ENCODE measurements at places on chromosomes 4 and X. TPM values are rescaled to one million over a fixed set of nuclear protein-coding genes. Genes with fewer than 3 reads are reported as not detected.

DNA sequence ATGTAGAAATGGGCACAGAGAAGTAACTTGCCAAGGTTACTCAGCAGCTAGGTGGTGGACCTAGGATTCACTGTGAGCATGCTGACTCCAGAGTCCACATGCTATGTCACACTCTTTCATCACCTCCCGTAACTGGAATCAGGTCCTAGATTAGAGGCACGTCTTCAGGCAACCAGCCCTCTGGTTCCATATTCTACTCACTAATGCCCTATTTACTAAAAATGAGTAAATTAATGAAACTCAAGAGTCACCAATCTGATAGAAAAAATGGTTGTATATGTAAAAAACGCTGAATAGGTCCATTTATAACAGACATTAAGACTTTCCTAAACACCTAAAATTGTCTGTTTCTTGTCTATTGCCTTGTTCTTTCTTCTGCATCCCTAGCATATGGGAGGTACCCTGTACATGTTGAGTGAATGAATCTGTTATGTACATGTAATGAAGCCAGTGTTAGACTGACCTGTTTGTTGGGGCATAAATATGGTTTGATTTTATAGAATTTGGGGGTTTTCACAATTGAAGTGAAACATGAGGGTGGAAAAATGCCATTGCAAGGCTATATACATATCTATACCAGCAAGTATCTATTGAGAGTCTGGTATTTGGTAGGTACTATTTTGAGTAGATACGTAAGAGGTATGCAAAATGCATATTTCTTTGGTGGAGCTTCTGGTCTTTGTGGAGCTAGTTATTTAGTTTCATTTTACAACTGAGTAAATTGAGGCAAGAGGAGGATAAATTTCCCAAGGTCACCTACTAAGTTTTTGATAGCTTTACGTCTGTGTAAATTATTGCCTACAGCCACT, 7.5 kb upstream of the RUFY3 start:
- H3K27me3 ChIP-seq, result no peaks in the 10 kb centered on the region
- no peaks in the 10 kb centered on the region for H3K4me1 ChIP-seq
- H3K27ac ChIP-seq, result peak overlapping the region; percentile 46
- H3K4me3 ChIP-seq, result no peak overlapping the region

DNA sequence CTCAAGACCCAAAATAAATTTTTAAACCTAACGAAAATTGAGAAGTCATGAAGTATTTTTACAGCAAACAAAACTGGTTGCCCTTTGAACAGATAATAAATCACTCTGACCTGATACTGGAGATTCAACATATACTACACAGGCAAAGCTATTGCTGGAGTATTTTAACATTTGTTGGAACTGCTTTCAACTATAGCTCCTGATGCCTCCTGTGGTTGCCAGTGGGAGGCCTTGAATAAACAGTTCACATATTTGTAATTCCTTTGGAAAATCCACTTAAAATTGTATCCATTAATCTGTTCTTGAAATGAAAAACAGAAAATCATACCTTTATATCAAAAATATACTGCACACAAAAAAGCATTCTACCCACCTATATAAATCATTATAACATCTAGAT, 605.1 kb downstream of the KCTD8 start:
- no peaks in the 10 kb centered on the region for H3K4me1 ChIP-seq
- no peaks in the 10 kb centered on the region for H3K36me3 ChIP-seq
- H3K27me3 ChIP-seq, result no peaks in the 10 kb centered on the region
- DNase-seq, result no peak
- no peak overlapping the region for H3K4me3 ChIP-seq

Gene GPR82
- 0.18 TPM for polyA plus RNA-seq

Gene CFAP47
- not detected for polyA plus RNA-seq

Data from stomach (tissue), 19 donors.